GDM1 (cell line): ENCODE measurements at places on chromosomes 13 and 19.
A peak's percentile ranks its signal among the peaks of the same experiment; 100 is the strongest.

- DNase-seq: no peak
Measured at GRCh38 chr19:30309905-30310601, 62.1 kb upstream of the ZNF536 start.

- no peak for DNase-seq
Measured at GRCh38 chr13:105972306-105972721, 563.1 kb downstream of the EFNB2 start.

- no peak for DNase-seq
Measured at GRCh38 chr13:30158774-30159445, 148.4 kb downstream of the KATNAL1 start.

DNA sequence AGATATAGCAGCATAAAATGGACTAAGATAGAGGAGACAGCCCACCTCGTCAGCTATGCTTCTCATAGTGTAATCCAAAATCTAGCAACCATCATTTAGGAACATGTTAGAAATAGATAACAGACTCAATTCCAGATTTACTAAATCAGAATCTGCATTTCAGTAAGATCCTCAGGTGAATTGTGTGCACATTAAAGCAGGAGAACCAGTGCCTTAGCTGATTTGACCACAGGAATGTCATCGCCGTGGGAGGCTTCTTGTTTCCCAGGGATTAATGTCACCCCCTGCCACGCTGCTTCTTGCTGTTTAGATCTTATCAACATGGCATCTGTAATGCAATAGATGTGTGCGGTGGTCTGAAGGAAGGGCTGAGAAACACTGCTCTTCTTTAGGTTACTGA is 84.0 kb downstream of the GPC5 start:
- DNase-seq: no peak

DNA sequence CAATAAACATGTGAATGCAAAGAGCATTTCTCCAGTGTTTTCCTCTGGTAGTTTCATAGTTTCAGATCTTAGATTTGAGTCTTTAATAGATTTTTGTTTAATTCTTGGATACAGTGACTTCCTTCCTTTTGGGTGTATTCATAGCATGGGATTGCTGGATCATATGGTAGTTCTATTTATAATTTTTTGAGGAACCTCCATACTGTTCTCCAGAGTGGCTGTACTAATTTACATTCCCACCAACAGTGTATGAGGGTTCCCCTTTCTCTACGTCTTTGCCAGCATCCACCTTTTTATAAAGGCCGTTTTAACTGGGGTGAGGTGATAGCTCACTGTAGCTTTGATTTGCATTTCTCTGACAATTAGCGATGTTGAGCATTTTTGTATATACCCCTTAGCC is 9.3 kb upstream of the CALM3 start:
- DNase-seq: no peak

DNA sequence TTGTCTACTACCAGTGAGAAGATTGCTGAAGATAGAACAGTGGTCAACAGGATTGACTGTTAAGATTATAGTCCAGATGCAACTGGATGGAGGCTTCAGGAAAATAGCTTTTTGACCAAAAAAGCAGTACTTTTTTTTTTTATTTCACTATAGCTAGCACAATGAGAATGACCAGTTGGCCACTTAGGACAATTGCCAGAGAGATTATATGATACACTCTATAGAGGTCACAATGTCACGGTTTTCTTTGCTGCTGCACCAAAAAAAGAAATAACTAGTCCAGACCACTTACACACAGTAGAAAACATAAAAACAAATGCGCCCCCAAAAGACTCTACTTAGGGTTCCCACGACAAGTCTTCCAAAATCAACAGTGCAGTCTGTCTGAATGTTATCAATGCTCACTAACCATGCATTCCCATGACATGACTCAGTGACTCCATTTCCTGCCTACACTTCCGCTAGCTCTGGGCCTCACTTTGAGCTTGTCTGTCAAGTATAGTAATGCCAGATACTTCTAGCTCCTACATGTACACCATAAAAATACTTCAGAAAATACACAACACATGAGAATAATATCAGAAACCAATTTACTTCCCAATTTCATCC is 209.1 kb upstream of the STARD13 start:
- peak; percentile 88 for DNase-seq

GRCh38 chr13:51397262-51397941 is 55.4 kb downstream of the INTS6 start:
- no peak for DNase-seq

DNA sequence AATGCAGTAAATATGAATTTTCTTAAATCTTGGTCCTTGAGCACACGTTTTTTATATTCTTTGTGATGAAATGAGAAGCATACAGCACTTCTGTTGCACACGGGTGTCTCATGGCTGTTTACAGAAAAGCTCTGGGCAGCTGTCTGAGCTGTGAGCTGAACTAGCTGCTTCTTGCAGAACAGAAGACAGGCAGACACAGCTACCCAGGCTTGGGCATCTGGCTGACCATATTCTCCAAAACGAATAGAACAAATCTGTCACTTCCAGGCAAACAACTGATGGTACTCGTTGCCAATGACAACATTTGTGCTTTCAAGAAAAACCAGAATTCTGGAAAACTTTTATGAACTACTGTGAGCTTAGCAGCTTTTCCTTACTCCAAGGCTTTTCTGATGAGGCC is 16.2 kb downstream of the PCID2 start:
- no peak for DNase-seq

GRCh38 chr13:101576455-101576854 is 124.0 kb downstream of the ITGBL1 start:
- DNase-seq: no peak

DNA sequence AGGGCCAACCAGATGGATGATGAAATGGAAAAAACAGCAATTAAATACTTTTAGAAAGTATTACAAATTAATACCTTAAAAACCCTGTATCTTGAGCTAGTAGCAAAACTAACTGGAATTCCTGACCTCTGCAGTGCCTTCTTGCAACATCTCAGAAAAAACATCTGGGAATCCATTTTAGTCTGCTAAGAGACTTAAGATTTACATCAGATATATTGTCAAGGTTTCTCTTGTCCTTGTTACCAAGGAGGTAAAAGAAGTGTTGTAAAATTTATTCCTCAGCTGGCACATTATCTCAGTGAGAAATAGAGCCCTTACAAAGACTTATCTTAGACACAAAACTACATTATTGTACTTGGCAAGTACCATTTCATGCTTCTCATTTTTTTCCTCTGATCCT is 18.5 kb downstream of the KCNRG start:
- no peak for DNase-seq

DNA sequence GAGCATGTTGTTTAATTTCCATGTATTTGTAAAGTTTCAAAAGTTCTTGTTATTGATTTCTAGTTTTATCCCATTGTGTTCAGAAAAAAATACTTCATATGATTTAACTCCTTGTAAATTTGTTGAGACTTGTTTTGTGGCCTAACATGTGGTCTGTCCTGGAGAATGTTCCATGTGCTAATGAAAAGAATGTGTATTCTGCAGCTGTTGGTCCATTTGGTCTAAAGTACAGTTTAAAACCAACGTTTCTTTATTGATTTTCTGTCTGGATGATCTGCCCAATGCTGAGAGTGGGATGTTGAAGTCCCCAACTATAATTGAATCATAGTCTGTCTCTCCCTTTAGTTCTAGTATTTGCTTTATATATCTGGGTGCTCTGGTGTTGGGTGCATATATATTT is 34.9 kb upstream of the TPP2 start:
- no peak for DNase-seq

DNA sequence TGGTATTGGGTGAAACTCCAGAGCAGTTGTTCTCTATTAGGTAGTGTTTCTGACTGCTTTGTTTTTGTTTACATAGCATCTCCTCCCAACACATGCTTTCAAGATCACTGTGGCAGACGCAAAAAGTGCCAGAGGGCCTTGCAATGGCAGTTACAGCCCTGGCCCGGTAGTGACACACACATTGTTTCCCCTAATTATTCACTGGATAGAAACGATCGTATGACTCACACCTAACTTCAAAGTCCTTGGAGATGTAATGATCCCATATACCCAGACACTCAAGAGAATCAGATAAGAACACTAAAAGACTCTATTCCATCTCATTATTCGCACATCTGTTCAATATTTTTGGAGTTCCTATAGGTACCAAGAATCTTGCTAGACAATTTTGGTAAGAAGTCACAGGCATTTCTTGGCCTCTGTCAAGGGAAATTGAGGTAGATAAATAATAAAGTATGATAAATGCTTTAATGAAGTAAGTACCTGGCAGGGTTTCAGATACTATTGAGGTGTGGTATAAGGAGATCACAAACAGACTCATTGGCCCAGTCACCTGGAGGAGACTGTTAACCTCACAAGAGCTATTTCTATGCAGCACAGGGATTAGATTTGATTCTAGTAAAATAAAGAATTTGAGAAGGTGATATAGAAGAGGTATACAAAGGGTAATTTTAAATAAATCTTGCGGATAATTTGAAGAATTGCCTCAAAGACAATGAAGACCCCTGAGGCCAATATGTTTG is 485.3 kb downstream of the SLITRK6 start:
- DNase-seq: no peak

DNA sequence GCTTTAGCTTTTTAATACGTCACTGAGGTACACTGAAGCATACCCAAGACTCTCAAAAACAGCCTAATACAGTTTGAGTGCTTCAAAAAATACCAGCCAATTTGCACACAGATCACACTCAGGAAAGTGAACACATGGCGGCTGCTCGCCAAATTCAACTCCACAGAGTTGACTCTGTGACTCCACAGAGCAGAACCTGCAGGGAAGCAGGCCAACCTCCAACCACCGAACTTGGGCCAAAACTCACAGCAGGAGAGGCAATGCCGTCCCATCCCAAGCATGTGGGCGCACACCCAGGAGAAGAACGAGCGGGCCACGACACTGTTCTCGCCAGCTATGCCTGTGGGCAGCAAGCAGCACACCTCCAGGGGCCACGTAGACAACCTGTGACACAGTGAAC is 21.1 kb downstream of the ELL start:
- no peak for DNase-seq

DNA sequence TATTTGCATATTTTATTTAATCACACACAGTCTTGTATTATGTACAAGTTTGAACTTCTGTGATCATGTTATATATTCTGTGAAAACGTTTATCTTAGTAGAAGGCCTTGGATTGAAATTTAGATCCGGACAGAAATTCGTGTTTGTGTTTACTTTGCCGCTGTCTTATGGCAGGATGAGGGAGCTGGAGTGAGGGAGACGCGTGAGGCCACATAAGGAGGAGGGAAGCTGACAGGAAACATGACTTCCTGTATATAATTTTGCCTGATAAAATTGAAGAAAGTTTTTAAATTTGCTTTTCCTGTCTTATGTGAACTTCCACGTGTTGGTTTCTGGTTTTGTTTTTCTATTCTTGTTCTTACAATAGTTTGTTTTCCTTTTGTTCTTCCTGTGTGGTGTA is 200.2 kb downstream of the MTUS2 start:
- no peak for DNase-seq

DNA sequence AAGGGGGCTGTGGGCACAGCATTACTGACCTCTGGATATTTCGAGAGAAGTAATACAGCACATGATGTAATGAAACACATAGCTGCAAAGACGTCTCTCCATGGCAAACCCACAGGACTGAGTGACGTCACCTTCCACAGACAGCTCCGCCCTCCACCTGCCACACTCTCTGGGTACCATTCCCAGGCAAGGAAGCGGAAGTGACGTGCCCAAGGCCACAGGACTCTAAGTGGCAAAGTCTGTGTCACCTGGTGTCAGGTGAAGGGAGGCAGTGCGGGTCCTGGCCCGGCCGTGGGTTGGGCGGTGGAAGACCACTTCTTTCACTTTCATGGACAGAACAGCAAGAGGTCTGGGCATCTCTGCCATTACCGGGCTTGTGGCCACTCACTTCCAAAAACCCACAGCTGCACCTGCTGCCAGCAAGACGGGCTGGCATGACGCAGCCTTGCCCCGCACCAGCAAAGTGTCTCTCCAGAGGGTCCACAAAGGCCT is 6.8 kb upstream of the ADPRHL1 start:
- DNase-seq: no peak

DNA sequence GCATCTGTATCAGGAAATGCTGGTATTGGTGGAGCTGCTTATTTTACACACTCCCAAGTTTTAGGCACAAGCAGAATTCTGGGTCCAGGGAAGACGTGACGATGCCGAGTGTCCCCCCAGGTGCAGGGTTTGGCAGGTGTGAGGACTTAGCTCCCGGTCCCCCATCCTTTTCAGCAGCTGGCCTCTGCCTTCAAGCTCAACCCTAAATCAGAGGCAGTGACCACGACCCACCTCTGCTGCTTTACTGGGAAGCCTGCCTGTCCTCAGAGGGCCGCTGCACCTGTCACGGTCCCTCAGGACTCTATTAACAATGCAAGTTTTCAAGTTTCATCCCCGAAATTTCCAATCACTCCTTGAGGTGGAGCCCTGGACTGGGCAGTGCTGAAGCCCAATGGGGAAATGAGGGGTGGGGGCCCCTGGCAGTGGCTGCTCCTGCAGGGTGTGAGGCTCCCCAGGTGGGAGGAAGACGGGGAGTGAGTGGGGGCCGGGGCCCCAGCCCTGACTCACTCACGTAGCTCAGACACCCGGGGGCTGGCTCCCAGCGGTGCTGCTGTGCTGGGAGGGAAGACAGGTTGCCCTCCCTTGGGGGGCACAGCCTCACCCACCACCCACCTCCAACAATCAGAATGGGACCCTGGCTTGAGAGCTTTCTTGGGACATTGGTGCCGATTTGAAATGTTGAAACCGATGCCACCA is 92.6 kb upstream of the MCF2L start:
- no peak for DNase-seq

DNA sequence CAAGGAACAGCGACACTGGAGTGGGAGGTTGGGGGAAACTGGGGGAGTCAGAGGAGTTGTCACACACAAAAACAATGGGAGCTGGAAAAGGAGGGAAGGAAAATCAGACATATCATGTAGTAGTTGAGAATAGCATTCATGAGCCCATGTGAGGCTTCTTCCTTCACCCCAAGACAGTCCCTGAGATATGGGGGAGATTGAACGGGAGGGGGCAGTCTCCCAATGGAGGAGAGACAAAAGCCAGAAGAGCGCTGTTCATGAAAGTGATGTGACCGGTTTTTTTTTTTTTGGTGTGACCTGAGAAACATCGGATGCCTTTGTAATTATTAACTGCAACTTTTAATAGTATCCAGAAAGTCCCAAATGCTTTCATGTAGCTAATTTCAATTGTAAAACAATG is 631.8 kb upstream of the KLF12 start:
- no peak for DNase-seq

DNA sequence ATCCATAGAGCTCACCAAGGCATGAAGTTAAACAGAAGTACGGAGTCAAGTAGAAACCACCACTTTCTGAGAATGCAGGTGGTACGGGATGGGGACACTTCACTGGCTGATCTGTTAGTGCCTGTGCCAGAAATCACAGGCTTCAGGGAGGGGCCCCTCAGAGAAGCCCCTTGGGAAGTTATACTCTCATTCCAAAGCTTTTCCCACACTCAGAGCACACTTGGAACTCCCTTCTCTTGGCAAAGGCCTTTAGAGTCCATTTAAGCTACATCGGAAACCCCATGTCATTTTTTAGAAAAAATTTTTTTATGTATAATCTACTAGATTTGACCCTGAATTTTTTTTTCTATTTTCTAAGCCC is 80.7 kb upstream of the WASF3 start:
- DNase-seq: no peak

- DNase-seq: no peak
Measured at GRCh38 chr19:44848036-44848811, 2.1 kb downstream of the NECTIN2 start.

GRCh38 chr19:44212866-44213346 is 574 bp downstream of the ZNF227 start:
- DNase-seq: no peak

GRCh38 chr13:114096031-114096485 is 36.4 kb downstream of the RASA3 start:
- DNase-seq: no peak
